Hematopoietic multipotent progenitor cell (in vitro differentiated cells): ENCODE measurements at places on chromosomes 1 and 21. TPM values are rescaled to one million over a fixed set of nuclear protein-coding genes. Genes with fewer than 3 reads are reported as not detected.

The PIGM gene
- 6.5 TPM for total RNA-seq

The RPE65 gene
- total RNA-seq, result not detected

The PPM1J gene
- under 0.01 TPM for total RNA-seq

The AMPD1 gene
- total RNA-seq, result not detected

DNA sequence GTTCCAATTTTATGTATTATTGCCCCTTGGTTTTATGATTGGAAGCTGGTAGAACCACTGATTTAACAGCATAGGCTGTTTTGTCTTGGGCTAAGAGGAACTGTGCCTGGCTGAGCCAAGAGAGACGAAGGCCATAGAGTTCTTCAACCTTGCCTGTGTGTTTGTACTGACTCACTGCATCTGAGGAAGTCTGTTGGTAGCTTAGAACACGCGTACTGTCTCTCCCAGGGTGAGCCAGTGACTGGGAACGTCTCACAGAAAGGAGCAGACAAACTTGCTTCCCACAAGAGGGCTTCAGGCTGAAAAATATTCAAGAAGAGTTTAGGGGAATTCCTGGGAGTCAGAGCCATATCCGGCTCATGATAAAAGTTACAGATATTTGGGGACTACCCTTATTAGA is 14.9 kb downstream of the TMEM51 start:
- DNase-seq, result peak; percentile 59

- DNase-seq, result peak; percentile 57
These were observed 34.9 kb upstream of the PPP1R15B start for GRCh38 chr1:204446413-204447111.

- DNase-seq, result no peak
These were observed 36.7 kb downstream of the ATP1A1 start for GRCh38 chr1:116409751-116410191.

- no peak for DNase-seq
These were observed 49.9 kb downstream of the TOMM20 start for GRCh38 chr1:235078480-235079381.

DNA sequence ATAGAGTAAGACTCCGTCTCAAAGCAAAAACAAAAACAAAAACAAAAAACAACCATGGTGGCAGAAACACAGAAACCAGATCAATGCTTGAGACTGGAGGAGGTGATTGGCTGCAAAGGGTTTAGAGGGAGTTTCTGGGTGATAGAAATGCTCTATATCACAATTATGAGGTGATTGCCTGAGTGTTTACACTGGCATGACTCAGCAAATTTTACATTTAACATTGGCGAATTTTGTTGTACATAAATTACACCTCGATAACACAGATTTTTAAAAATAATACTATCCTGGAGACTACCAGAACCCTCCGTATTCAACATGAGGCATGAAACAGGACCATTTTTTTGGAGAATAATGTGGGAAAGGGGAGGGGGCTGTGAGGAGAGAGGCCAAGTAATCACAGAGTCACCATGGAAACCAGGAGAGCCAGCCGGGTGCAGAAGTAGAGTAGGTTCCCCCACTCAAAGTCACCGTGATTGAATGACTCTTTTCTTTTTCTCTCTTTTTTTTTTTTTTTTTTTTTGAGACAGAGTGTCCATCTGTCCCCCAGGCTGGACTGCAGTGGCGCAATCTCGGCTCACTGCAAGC is 24.3 kb downstream of the HEYL start:
- DNase-seq, result no peak

DNA sequence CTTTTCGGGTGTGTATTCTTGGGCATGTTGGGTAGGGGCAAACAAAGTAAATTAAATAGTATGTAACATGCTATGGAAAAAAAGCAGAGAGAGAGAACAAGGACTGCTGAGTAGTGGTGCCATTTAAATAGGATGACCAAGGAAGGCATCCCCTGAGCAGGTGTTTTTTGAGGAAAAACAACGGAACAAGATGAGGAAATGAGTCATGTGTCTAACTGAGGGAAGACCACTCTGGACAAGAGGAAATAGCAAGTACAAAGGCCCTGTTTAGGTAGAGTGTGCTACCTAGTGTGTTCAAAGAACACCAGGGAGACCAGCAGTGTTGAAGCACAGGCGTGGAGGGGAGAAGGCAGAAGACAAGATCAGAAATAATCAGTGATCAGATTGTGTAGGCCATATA is 20.1 kb upstream of the GUCA2A start:
- no peak for DNase-seq

GRCh38 chr1:91608876-91609275 is 108.2 kb downstream of the CDC7 start:
- DNase-seq, result no peak

GRCh38 chr1:89802841-89803240 is 18.0 kb upstream of the LRRC8D start:
- DNase-seq, result no peak

DNA sequence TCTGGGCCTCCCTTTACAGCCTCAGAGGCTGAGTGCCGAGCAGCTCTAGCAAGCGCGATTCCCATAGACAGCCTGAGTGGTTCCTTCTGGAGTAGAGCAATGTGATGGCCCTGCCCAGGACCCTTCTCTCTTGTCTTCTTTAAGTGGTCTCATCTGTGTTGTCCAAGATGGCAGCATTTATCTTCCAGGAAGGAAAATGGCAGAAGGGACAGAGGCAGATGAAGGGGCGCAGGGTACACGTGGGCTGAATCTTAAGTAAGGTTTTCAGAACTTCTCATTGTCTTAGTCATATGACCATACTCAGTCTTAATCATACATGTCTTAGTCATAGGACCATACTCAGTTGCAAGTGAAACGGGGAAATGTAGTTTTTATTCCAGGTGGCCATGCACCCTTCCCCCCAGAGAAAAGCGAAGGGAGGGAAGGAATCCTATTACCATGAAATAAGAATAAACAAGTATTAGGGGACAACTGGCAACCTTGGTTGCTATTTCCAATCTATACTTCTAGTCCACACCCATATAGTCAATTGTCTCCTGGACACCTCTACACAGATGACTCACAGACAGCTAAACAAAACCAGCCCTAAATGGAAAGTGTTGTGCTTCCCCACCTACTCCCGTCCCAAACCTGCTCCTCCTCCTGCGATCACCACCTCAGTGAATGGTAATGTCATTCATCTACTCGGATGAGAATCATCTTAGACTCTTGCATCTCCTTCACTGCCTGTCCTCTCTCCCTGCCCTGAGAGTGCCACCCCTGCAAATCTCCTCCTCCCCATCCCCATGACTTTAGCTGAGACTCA is 13.3 kb downstream of the OVAAL start:
- no peak for DNase-seq

- DNase-seq, result no peak
These were observed 122.7 kb downstream of the GABPA start for GRCh38 chr21:25857308-25858074.

- DNase-seq, result no peak
These were observed 92.4 kb upstream of the GPR88 start for GRCh38 chr1:100445565-100445964.

DNA sequence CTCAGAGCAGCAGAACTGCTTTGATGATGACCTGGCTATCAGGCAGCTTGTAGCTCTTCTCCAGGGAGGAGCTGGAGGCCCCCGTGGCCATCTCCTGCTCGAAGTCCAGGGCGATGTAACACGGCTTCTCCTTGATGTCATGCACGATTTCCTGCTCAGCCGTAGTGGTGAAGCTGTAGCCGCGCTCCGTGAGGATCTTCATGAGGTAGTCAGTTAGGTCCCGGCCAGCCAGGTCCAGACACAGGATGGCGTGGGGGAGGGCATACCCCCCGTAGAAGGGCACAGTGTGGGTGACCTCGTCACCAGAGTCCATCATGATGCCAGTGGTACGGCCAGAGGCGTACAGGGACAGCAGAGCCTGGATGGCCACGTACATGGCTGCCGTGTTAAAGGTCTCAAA is 18.3 kb upstream of the TP53BP2 start:
- no peak for DNase-seq

- no peak for DNase-seq
These were observed 49.8 kb upstream of the WLS start for GRCh38 chr1:68281946-68282615.

GRCh38 chr1:145751491-145752037 is 32.3 kb downstream of the CD160 start:
- no peak for DNase-seq

DNA sequence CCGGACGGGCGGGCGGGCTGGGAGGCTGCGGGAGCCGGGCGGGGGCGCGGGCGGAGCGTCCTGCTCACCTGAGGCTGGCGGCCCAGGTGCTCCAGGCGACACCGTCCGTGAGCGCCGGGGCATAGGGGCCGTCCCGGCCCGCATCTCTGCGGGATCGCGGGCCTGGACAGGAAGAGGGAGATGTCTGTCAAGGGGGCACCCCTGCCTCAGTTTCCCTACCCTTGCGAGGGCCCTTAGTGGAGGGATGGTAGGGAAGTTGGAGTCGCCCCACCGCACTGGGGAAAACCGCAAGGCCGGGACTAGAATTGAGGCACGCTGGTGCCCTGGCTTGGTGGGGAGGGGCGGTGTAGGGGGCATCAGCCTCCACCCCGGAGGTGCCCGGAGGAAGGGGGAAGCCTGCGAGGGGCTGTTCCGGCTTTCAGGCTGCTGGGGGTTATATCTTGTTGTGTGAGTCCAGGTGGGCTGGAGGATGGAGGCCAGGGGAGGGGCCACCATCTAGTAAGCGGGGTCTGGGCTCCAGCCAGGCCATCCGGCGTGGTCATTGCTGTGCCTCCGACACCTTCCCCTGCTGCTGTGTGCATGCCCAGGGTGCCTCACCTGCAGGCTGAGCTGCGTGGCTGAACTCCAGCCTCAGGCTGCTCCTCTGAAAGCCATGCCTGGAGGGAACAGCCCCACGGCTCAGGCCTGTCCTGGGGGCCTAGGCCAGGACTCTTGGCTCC is 580 bp downstream of the VWA1 start:
- no peak for DNase-seq

DNA sequence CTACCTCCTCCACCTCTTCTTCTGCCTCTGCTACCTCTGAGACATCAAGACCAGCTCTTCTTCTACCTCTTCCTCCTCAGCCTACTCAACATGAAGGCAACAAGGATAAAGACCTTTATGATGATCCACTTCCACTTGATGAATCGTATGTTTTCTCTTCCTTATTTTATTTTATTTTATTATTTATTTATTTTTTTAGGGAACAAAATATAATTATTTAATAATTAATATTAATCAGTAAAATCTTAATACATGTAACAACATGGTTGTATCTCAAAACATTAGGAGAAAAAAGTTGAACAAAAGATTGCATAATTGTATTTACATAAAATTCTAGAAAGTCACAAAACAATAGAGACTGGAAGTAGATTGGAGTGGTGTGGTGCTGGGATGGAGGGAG is 13.1 kb upstream of the HRNR start:
- DNase-seq, result no peak

- no peak for DNase-seq
These were observed 78.0 kb downstream of the HLCS start for GRCh38 chr21:36888466-36888865.

GRCh38 chr1:109256971-109257681 is 7.8 kb downstream of the CELSR2 start:
- DNase-seq, result no peak

DNA sequence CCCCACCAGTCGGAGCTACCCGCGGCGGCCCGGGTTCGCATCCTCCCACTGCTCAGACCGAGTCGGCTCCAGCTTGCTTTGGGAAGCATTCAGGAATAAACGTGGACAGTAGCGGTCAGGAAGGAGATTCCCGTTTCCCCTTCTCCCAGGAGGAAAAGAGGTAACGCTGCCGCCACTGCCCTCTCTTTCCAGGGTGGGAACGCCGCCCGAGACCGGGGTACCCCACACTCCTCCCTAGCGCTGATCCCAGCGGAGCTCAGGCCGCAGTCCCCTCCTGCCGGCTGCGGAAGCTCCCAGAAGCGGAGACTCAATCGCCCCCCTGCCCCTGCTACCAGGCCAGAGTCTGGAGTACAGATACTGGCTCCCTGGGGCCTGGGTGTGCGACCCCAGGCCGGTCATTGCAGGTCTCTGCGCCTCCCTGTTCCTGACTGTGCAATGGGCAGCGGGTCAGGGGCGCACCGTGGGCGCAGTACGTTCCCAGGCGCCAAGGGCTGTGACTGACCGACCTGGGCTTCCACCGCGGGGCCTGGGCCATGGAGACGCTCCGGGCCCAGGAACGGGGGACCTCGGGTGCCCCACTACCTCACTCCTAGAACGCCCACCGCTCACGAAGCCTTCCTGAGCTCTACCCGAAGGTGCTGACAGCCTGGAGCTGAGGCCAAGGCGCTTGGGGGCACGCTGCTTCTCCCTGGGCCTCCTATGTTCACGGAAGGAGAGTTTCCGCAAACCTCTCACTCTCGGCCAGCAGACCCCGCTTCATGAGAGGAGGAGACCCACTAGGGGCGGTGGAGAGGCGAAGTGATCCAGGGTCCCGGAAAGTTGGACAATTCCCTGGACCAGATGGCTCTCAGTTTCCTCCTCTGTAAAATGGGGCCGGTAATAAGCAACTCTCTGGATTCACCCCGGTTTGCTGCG is 7.8 kb downstream of the DMRTA2 start:
- no peak for DNase-seq

GRCh38 chr21:45439161-45439872 is 34.4 kb downstream of the COL18A1 start:
- peak; percentile 84 for DNase-seq

DNA sequence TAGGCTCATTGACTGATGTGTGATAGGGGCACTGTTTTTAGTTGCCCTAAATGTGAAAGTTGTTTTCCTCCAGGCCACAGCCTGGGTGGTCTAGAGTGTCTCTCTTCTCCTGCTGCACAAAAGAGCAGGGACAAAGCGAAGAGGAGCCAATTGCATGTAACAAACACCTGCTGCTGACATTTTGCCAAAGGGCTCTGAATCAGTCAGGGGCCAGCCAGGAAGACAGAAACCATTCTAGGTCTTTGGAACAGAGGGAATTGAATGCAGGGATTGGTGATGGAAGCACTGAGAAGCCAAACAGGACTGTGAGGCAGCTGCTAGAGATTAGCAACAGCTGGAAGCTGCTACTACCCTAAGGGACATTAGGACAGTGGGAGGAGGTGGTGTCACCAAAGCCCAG is 185.3 kb upstream of the POU3F1 start:
- no peak for DNase-seq

DNA sequence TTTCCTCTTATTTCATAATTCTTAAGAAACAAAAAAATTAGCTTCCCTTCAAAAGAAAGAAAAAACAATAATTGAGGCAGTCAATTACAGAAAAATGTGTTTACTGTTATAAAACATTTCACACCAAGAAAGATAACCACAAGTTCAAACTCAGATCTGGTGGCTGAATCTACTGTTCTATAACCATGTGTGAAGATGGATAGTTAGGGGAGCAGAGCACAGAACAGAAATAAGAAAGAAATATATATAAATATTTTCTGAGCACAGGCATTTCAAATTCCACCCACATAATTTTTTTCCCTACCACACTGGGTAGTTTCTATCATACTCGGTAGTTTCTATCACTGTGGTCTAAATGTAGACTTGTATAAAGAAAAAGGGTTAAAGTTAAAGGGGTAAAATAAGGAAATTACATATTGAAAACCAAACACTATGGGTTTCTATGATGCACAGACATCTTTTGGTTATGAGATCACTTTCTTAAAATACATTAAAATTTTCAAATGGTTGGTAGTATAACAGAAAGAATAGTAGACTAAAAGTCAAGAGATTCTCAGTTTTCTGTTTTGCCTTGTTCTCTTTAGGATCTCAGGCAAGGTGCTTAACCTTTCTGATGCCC is 10.8 kb downstream of the LYST start:
- DNase-seq, result no peak

GRCh38 chr1:228396770-228397662 is 9.6 kb downstream of the TRIM11 start:
- DNase-seq, result no peak
